NCI-H1105 (cell line): ENCODE measurements at places on chromosomes 5 and 9.

- DNase-seq: no peak
These were observed 24.2 kb downstream of the ZBTB43 start for GRCh38 chr9:126829035-126829434.

DNA sequence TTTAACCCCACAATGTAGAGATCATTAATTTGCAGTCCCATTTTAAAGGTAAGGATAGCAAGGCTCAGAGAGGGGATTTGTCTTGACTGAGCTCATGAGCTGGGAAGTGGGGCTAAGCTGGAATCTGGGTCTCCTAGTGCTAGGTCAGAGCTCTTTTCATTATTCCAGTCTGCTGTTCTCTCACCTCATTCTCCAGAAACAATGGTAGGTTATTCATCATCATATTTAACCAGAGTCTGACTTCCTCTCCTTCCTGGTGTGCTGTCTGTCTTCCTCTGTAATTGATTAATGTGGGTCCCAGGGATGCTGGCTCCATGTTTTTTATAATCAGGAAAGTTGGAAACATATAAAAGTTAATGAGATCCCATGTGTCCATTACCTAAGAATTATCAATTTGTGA lies 20.6 kb downstream of the C9orf43 start:
- no peak for DNase-seq

DNA sequence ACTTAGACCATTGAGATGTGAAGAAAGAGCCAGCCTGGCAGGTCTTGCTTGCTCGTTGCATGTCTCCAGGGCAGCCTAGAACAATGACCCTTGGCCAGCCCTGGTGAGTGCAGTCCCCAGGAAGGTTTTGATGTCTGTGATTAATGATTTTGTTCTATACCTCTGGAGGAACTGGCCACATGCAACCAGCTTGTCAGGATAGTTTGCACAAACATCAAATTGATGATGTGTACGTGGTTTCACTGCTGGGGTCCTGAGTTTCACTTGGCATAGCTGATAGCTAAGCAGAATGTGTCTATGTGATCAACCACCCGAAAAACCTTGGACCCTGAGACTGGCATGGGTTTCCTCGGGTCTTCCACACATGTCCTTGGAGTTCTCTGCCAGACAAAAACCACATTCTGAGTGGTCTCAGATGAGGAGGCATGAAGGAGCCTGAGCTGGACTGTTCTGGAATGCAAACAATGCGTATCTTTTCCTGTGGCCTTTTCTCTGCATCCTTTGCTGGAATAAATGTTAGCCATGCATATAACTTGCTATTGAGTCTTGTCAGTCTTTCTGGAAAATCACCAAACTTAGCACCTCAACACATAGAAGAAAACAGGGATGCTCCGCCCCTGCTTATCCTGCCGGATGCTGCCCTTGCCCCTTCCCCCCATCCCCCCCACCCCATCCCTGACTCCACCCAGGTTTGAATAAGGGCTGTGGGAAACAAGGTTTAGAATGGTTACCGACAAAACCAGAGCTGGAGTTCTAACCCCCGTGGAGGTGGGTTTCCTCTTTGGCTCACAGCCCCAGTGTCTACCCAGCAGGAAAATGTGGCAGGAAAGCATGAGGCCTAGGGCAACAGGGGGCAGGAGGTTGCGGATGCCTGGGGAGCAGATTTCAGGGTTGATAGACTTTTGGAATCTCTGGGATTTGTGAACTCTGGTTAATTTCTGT lies 50.1 kb upstream of the ANKRD33B start:
- no peak for DNase-seq

DNA sequence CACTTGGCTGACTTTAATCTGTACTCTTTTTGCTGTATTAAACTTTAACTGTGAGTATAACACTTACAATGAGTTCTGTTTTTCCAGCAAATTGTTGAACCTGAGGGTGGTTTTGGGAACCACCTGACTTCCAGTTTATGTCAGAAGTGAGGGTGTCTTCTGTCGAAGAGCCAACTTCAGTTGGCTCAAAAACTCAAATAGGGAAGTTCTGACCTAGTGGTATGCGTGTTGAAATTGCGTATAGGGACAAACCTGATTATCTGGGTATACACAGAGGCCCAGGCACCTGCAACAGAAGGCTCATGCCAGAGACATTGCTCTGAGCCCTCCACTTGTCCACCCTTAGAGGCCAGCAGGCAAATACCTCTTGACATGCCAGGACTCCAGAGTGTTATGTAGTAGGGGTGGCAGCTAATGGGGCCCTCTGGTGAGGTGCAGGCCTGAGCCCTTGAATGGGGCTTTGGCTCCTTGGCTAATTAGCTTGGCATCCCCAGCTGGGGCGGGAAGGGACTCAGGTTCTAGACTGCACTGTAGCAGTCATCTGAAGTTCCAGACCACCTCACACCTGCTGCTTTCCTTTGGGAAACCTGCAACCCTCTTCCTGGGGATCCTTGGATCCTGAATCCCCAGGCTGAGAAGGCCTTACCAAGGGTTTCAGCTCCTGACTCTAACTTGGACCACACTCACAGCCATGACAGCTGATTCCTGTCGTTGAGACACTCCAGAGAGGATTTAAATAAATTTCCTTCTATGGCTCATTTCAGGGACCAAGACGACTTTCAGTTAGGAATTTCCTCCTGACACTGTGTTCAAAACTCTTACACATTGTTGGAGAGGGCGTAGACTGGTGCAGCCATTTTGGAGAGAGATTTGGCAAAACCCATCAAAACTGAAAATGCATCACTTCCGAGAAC lies 189.6 kb downstream of the HSPA4 start:
- no peak for DNase-seq

DNA sequence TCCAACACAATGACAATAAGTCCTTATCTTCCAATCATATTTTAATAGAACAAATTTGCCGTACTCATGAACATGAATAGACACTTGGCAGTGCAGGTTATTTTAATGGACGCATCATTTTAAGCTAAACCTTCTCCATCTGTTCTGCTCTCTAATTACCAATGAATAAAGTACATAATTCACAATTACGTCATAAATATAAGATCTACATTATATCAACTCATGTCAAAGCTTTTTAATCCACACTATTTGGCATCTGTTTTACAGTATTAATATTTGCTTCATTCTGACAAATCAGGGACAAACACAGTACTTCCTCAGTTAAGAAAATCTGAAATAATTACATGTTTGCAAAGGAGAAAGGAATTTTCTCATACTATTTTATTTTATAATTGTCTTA lies 344.1 kb upstream of the DMAC1 start:
- peak; percentile 14 for DNase-seq

DNA sequence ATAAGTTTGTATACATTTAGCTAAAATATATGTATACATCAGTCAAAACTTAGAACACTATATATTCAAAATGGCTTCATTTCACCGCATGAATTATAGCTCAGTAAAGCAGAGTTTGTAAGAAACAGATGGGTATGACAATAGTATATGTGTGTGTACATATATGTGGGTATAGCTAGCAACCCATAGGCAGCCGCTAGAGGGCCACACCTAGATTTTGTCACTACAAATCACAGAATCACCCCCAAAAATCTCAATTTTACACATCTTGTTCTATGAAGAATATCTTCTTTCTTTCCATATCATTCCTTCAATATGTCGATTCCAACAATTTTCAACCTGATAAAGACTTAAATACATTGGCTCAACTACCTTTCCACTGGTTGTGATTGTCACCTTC lies 357.8 kb upstream of the CCNG1 start:
- DNase-seq: no peak

- DNase-seq: peak; percentile 3
These were observed 168.8 kb downstream of the PDE4D start for GRCh38 chr5:59724482-59725391.

GRCh38 chr5:6596388-6596787 lies 36.5 kb downstream of the NSUN2 start:
- no peak for DNase-seq

- peak; percentile 15 for DNase-seq
These were observed 24.2 kb downstream of the PCDHGC5 start for GRCh38 chr5:141512911-141513626.

GRCh38 chr9:96619124-96619465 lies 548 bp downstream of the CDC14B start:
- no peak for DNase-seq

GRCh38 chr5:91976451-91976850 lies 593.3 kb upstream of the ARRDC3 start:
- no peak for DNase-seq

- DNase-seq: no peak
These were observed 2.5 kb upstream of the ZMYND19 start for GRCh38 chr9:137592767-137593166.

GRCh38 chr9:128891321-128892220 lies 9.6 kb downstream of the LRRC8A start:
- no peak for DNase-seq

- DNase-seq: no peak
These were observed 185.1 kb downstream of the ADAMTSL1 start for GRCh38 chr9:18658804-18659705.

DNA sequence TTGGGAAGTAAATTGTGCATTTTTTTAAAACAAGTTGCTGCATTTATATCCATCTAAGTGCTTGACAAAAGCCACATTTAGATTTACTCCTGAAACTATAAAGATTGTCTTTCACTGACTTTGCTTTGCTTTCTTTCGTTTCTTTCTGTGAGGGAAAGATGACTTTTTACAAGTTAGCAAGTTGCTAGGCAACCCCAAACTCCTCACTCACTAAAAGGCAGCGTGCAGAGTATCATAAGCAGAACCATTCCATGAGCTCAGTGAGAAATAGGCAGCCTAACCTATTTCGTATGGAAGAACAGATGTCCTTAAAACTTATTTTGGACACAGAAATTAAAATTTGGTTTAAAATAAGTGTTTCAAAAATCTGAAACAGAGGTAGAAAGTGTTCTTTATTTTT lies 29.0 kb downstream of the KLF9 start:
- no peak for DNase-seq

DNA sequence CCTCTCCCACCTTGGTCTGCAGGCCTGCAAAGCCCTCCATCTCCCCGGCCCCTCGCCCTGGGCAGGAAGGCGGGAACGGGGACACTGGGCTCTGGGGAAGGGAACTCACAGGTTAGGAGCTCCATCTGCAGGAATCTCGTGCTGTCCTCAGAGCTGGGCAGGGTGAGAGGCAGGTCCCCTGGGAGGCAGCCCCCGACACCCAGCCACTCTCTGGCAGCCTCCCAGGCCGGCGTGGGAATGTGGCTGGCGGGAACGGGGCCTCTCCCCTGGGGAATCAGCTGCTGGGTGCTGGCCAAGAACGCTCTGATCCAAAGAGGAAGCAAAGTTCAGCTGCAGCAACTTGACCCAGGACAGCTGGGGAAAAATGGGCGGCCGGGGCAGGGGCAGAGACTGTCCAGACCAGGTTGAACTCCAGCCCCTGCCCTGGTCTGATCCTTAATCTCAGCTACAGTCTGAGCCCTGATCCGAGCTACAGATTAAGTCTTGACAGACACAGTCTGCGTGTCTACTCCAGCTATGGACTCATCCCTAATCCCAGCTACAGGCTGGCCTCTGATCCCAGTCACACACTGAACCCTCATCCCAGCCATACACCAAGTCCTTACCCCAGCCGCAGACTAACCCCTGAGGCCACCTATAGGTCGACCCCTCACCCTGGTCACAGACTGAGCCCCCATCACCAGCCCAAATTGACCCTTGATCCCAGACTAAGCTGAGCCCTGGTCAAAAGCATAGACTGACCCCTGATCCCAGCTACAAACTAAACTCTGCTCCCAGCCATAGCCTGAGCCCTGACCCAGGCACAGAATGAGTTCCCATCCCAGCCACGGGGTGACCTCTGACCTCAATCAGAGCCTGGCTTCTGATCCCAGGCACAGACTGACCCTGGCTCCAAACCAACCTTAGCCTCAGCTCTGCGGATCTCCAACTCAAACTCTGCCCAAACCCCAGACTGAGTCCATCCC lies 37.3 kb upstream of the EGFL7 start:
- peak; percentile 59 for DNase-seq

DNA sequence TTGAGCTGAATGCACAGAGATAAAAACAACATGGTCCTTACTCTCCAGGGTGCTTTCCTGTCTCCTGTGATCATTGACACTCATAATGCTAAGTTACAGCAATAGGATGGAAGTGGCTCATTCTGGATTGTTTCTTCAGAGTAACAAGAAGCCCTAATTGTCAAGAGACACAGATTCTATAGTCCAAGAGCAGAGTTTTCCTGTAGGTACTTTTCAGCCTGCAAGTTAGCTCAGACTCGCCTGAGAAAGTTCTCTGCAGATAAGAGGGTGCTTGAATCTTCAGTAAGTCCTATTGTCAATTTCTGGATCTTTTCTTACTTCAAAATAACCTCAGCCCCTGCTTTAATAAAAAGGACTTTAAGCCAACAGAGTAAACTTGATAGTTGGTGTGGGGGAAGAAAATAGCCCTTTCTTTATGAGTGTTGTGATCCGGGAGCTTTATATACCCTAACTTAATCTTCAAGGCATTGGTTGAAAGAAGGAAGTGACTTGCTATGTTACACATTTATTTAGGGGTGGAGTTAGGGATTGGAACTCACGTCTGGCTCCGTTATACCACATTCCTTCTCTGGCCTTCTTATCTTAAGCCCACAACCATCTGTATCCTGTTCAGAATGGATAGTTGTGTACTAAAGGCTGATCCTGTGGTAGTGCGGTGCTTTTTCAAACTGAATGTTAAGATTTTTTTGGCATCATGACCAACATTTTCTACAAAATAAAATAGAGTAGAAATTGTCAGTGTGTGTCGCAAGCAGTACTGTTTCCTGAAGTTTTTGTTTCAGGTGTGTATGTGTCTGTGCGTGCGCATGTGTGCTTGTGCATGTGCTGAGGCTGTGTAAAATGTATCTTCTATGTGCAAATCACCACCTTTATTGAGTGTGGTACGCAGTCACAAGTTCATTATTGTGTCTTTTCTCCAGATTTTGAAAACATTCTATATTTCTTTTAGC lies 173.9 kb downstream of the WDR70 start:
- no peak for DNase-seq

- no peak for DNase-seq
These were observed 37.3 kb upstream of the ADRA1B start for GRCh38 chr5:159878988-159879471.

GRCh38 chr9:88782931-88783710 lies 208.1 kb upstream of the S1PR3 start:
- DNase-seq: no peak

GRCh38 chr5:95631255-95631958 lies 11.5 kb downstream of the GPR150 start:
- DNase-seq: no peak

GRCh38 chr5:4699592-4699991 lies 440.5 kb upstream of the ADAMTS16 start:
- DNase-seq: no peak

DNA sequence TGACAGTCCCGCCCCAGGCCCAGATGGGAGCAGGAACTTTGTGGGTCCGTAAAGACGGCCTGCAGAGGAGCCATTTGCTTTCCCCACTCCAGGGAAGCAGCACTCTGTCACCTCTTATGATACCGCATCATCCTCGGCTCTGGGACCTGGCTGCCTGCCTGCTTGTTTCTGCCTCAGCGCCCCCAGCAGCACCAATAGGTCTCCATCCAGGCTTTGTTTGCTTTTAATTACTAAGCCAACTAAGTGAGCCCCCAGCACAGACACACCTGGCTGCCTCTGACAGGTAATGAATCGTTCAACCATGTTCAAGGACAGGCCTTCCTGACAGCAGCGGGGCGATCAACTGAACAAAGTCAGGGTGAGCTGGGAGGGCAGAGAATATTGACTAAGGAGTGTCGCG lies 141.4 kb downstream of the C5orf15 start:
- DNase-seq: peak; percentile 84

GRCh38 chr5:137190441-137190840 lies 308.7 kb downstream of the SPOCK1 start:
- no peak for DNase-seq
